Naive thymus-derived CD8-positive, alpha-beta T cell (primary cell): ENCODE measurements at places on chromosomes 5 and 9.

- no peak for DNase-seq
Observed at GRCh38 chr5:151664694-151665585, 21.8 kb downstream of the SPARC start.

DNA sequence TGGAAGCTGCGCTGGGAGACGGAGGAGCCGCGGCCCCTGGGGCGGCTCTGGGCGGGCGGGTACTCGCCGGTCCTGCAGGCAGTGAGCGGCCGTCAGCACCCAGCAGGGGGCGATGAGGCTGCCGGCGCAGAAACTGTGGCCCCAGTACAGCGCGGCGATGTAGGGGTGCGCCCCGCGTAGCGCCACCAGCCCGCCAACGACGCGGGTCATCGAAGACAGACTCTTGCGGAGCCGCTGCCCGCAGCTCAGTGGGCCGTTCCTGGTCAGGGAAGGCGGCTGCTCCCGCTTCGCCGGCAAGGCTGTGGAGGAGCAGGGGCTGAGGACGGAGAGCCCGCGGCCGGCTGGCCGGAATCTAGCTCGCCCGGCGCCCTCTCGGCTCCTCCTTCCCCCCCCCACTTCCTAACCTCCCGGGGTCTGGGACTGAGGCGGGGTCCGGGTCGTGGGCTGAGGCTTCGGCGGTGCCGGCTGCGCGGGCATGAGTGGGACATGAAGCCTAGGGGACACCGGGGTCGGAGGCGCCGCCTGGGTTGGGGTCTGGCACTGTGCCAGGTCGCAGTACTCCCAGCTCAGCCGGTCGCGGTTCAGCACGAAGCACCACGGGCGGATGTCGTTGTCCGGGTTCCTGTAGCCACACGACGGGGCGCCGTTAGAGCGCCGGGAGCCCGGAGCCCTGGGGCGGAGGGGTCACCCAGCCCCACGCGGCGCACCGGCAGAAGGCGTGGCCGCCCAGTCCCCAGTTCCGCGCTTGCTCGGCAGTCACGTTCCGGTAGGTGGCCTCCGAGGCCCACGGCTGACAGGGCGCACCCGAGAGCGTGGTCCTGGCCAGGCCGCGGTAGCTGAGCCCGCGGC, 3.6 kb upstream of the PFN3 start:
- DNase-seq = peak; percentile 86

DNA sequence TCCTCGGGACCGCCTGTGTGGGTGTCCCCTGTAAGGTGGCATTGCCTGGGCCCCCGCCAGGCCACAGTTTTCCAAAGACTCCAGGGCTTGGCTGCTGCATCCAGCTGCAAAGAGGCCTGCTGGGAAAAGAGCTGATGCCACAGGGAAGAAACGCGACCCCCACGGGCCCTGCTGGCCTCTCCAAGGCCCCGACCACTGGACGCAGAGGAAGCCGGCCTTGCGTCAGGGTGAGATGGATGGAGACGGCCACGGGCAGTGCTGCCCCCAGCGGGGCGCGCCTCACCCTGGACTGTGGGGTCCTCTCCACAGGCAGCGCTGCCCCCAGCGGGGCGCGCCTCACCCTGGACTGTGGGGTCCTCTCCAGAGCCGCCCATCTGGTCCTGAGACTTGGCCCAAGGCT, 21.3 kb upstream of the SLC6A19 start:
- no peak for DNase-seq

- no peak for DNase-seq
Observed at GRCh38 chr9:35398651-35399335, 91.1 kb upstream of the RUSC2 start.

DNA sequence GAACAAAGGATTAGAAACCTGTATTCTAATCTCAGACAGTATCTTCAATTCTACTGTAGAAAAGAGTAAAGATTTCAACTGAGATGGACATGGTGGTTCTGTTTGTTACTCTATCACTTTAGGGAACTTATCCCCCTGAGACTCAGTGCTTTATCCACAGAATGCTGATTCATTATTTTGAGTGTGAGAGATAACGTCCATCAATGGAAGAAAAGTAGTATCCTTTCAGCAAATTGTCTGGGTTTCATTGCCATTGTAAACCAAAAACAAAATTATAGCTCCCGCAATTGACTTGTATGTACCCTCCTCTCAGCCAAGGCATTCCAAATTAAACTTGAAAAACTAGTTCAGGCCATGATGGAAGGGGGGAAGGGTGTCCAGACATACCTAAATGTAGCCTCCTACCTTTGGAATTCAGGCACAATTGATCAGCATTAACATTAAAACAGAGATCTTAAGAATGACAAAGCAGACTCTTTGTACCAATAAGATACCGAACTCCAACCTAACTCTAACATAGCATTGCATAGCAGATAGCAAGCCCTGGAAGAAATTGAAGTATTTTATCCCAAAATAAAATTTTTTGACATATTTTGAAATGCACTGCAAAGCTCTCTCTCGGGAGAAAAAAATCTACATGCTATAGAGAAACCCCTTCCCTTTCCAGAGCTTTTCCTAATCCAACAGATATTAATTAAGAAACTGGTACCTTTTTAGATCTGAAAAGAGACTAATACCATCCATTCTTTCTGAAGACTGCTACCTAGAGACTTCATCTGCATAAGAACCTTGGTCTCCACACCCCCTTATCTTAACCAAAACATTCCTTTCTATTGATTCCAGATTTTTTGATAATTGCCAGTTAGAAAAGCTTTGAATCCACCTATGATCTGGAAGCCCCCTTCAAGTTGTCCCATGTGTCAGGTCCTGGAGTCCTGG, 1055.7 kb downstream of the PTPRD start:
- no peak for DNase-seq

- no peak for DNase-seq
Observed at GRCh38 chr5:101955891-101956290, 340.2 kb downstream of the SLCO4C1 start.

DNA sequence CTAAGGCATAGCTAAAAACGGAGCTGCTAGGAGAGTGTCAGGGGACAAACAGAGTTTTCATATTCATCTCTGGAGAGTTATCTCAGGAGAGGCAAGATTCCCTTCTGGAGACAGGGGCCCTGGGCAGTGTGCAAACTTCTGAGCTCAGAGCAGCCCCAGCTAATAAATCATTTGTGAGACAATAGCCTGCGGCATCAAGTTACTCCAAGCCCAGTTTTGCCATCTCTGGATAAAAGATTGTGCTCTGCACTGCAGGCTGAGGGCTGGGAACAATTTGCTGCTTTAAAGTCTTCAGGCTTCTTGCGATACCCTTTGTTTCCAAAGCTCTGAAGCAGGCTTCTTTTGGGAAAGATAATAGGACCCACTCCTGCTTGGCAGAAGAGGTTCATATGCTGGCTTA, 164.3 kb upstream of the BRINP1 start:
- no peak for DNase-seq

DNA sequence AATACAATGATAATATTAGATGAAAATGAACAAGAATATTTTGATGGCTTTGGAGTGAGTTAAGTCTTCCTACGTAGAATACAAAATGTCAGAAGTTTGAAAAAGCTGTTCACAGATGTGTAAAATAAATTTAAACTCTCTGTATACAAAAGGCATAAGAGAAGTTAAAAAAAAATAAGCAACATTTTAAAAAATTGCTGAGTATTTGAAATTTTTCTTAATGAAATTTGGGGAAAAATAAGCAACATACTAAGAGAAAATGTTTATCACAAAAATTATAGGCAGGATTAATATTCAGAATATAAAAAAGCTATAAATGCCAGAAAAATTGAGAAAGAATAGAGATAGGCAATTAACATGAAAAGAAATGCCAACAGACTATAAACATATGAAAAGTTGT, 470.7 kb upstream of the TRPC7 start:
- DNase-seq = no peak
